ENCODE measurements at places on chromosomes 16 and 17. TPM values are rescaled to one million over a fixed set of nuclear protein-coding genes. Genes with fewer than 3 reads are reported as not detected.

Gene PLSCR3
- 34.1 TPM for total RNA-seq

Gene NOTUM
- total RNA-seq: not detected

Gene SLFN13
- total RNA-seq: 5.8 TPM

Gene SLC47A2
- total RNA-seq: not detected

GRCh38 chr16:3573146-3573815 lies 3.9 kb downstream of the NLRC3 start:
- no peak for DNase-seq

- DNase-seq: no peak
These were observed 21.0 kb downstream of the LSM12 start for GRCh38 chr17:44045486-44045885.

GRCh38 chr16:49969091-49970030 lies 55.7 kb upstream of the CNEP1R1 start:
- no peak for DNase-seq

- DNase-seq: no peak
These were observed 1.8 kb downstream of the CNTNAP4 start for GRCh38 chr16:76278980-76279379.

GRCh38 chr17:55242476-55242875 lies 22.3 kb upstream of the HLF start:
- DNase-seq: no peak

- DNase-seq: no peak
These were observed 18.7 kb downstream of the MYLK3 start for GRCh38 chr16:46729326-46729995.

Data from dermis blood vessel endothelial cell (primary cell).